Kidney tubule cell (primary cell): ENCODE measurements at places on chromosomes 6 and 20.
A peak's percentile ranks its signal among the peaks of the same experiment; 100 is the strongest.

DNA sequence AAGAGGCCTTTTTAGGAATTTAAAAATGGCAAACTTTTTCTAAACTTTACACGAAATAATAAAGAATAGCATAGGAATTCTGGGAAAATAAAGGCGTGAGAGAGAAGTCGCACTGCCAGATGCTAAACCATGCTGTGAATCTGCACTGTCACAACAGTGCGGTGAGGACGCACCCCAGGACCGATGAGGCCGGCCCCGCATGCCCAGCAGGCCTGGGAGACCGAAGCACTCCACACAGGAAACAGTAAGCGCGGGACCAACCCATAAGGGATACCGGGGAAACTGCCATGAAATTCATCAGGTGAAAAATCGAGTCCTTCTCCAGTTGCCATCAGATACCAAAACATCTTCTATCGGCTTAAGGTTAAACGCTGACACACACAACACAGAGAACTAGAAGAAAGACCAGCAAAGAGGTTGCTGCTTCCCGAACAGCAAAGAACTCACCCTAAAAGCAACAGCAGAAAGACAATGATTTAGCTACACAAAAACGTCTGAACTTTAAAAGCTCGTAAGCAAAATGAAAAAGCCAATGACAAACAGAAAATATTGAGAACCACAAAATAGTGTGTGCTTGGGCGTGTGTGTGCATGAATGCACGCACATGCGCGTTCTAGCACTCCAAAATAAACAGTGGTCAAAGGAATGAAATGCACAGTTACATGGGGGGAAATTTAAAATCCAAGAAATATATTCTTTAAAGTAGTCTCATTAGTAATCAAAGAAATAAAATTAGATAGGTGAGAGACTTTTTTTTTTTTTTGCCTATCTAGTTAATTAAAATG is 15.4 kb downstream of the RAMACL start:
- DNase-seq, result no peak

GRCh38 chr6:449486-450419 is 58.2 kb downstream of the IRF4 start:
- DNase-seq, result no peak

GRCh38 chr6:56021943-56022342 is 146.6 kb upstream of the BMP5 start:
- no peak for DNase-seq

- DNase-seq, result no peak
Measured at GRCh38 chr6:105907301-105907700, 178.8 kb upstream of the PRDM1 start.

- DNase-seq, result no peak
Measured at GRCh38 chr20:49832632-49833327, 20.2 kb downstream of the SLC9A8 start.

DNA sequence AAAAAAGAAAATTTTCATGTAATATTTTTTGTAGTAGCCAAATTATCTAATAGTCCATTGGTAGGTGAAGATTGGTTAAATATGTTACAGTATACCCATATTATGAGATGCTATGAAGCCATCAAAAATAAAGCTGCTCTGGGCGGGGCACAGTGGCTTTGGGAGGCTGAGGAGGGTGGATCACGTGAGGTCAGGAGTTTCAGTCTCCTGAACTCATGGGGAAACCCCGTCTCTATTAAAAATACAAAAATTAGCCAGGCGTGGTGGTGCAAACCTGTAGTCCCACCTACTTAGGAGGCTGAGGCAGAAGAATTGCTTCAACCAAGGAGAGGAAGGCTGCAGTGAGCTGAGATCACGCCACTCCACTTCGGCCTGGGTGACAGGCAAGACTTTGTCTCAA is 360.5 kb downstream of the KIF16B start:
- no peak for DNase-seq

GRCh38 chr20:49993301-49993751 is 10.5 kb downstream of the SNAI1 start:
- no peak for DNase-seq

DNA sequence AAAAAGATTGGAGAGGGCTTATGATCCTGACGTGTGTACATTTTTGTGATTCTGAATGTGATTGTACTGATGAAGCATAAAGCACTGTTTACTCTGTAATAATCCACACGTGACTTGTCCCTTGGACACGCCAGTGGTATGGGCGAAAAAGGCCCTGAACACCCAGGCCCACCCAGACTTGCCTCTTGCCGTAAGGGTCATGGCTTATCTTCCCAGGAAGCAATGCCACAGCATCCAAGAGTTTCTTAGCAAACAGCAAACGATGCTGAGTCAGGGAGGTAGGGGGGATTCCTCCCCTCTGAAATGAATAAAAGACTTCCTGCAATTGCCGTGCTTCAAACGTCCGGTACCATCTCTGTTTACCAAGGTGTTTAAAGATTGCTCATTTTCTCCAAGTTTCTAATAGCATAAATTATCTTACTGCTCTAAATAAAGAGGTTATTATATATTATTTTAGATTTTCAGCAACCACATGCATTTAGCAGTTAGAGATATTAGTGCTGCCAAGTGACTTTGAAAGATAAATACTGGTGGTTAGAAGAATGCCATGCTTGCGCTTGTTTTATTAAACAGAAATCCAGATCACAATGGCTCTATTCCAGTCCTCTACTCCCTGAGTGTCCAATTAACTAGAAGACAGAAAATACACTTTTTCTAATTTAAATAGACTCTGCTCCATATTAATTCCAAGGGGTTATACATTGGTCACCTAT is 212.8 kb upstream of the CST7 start:
- no peak for DNase-seq

- DNase-seq, result no peak
Measured at GRCh38 chr6:25010902-25011625, 75.3 kb upstream of the RIPOR2 start.

GRCh38 chr20:4366076-4366475 is 350.7 kb upstream of the RNF24 start:
- no peak for DNase-seq

DNA sequence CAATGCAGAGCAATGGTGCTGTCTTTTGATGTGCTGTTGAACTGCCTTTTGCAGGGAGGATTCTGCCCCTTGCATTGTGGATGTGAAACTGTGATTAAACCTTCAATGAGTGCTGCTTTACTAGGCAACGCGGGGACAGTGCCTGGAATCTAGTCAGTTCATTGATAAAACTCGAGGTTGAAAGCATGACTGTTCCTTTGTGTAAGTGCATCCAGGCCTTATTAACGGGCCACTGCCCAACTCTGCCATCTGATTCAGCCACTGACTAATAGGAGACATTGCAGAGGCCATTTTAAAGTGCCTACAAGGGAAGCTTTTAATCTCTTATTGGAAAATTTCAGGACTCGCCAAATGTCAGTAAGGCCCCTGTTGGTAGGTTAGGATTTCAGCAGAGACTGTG is 49.3 kb downstream of the SLC35F1 start:
- DNase-seq, result peak; percentile 53

GRCh38 chr6:28742668-28743270 is 181.0 kb downstream of the TRIM27 start:
- peak; percentile 91 for DNase-seq

DNA sequence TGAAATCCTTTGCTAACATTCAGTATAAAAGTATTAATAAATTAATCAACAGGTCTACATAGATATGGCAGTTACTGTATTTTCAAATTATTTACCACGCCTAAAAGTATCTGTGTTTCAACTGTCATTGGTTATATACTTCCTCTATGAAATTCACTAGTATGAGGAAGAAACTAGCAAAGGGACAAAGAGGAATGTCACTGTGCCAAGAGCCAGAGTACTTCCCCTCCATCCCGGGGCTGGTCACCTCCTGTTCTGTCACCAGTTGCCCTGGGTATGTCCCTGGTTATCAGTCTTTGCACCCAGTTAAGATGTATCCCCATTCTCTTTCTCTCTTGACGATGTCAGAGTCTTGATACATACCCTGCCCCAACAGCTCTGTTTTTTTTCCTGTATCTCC is 476.8 kb upstream of the SOX4 start:
- DNase-seq, result no peak

DNA sequence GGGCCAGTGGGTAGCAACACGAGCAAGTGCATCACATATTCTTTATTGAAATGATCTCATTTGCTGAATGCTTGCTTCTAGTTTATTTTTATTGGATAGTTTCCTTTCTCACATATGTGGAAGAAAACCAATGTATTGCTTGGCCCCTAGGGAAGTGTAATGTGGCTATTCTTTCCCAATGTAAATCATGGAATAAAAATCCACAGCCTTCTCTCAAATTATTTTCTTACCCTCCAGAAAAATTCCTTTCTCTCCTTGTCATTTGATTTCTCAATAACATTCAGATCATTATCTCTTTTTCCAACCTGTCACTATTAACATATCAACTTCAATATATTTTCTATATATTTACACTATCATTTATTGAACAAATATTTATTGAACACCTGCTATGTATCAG is 51.9 kb upstream of the PTPRK start:
- no peak for DNase-seq

- no peak for DNase-seq
Measured at GRCh38 chr6:143993965-143994646, 14.0 kb downstream of the PLAGL1 start.

DNA sequence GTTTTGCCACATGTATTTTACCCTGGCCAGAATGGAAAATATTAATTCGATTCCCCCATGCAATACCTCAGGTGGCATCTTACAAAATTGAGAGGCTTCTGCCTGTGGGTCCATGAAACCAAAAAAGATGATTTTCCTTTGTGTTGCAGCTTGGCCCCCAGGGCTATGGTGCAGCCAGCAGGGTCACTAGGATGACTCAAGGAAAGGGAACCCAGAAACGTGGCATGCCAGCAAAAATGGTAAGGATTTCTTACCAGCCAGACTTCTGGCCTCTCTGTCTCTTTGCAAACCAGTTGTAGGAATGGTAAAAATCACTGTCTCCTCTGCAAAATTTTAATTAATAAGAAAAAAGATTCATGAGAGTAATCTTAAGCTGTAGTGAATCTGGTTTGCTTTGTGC is 11.6 kb upstream of the TAAR9 start:
- DNase-seq, result no peak

DNA sequence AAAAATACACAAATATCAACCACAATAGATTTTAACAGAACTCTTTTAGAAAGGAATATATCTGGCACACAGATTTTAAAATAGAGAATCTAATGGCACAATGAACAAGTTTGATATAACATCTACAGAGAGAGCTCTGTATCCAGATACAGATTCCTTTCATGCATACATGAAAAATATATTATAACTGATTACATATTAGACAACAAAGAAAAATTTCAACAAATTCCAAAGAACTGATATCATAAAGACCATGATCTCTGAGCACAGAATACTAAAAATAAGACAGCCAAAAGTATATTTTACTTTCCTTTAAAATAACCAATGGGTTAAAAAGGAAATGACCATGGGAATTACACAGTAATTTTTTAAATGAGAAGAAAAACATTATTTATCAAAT is 74.1 kb upstream of the MAP7 start:
- DNase-seq, result no peak

DNA sequence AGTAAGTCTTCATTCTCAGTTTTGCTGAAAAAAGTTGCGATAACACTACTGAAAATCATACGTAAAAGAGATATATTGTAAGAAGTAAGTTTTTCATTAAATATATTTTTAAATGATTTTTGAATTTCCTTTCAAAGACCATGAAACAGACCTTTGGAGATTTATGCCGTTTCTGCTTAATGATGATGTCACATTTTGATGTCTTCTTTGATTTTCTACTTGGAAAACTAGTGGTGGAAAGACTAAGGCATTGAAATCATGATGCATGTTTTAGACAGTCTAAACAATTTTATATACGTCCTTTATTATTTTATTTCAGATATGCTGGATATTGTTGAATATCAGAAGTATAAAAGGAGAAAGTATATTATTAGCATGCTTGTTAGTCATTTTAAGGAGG is 33.7 kb downstream of the EYA4 start:
- DNase-seq, result no peak

- peak; percentile 75 for DNase-seq
Measured at GRCh38 chr6:75922226-75922625, 150.2 kb downstream of the IMPG1 start.

DNA sequence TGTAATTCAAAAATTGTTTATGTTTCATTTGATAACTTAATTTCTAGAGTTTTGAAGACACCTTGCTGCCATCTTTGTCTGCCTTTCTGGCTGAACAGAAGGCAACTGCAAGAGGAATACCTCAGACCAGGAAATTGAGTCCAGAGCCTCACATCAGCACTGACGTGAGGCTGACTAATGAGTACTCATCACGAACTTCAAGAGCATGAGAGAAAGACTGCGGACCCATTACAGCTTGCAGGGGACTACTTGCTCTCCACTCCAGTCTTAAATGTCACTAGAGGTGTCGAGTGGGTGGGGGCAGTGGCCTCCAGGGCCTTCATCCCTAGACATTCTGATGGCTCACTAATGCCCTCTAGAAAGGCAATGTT is 109.5 kb upstream of the SSTR4 start:
- DNase-seq, result no peak

DNA sequence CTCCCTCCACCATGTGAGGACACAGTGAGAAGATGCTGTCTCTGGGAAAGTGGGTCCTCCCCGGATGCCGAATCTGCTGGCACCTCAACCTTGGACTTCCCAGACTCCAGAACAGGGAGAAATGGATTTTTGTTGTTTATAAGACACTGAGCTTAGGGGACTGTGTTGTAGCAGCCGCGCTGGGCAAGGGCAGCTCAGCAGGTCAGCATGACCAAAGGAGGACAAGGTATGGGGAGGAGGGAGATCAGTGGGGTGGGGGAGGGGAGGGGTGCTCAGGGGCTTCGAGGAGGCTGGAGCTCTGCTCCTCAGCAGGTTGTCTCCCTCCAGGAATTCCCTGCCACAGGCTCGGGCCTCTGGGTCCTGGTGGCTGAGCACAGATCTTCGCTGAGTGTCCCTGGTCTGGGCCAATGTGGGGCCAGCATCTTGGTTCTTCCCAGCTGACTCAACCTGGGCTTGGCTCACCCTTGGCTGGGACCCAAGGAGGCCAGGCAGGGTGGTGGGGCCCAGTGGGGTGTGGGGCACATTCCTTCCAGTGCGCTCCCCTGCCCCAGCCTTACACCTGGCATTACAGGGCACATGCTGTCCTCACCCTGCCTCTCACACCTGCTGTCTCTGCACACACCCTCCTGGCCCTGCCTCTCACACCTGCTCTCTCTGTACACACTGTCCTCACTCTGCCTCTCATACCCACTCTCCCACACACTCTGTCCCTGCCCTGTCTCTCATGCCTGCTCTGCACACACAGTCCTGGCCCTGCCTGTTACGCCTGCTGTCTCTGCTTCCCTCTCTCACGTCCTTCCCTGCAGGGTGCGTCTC is 107.3 kb downstream of the SYCP2 start:
- DNase-seq, result peak; percentile 59

DNA sequence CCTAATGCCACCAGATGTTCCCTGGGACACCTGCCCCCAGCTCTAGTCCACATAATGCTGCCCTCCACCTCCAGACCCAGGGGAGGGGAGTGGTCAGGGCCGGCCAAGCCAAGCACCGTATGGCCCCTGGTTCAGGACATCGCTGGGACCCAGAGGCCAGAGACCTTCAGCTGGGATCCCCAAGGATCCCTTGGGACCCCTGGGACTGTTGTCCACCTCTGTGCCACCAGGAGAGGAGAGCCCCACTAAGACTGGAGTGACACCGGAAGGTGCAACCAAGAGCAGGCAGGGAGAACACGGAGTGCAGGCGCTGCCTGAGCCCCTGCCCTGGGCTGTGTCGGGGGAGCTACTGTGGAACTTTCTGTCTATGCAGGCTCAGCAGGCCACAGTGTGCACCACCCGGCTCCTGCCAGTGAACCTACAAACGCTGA is 43.6 kb downstream of the CTCFL start:
- DNase-seq, result no peak
